ENCODE measurements at places on chromosomes 3 and 15.

GRCh38 chr3:160038862-160039562 is 50.4 kb downstream of the IL12A start:
- no peak for DNase-seq

DNA sequence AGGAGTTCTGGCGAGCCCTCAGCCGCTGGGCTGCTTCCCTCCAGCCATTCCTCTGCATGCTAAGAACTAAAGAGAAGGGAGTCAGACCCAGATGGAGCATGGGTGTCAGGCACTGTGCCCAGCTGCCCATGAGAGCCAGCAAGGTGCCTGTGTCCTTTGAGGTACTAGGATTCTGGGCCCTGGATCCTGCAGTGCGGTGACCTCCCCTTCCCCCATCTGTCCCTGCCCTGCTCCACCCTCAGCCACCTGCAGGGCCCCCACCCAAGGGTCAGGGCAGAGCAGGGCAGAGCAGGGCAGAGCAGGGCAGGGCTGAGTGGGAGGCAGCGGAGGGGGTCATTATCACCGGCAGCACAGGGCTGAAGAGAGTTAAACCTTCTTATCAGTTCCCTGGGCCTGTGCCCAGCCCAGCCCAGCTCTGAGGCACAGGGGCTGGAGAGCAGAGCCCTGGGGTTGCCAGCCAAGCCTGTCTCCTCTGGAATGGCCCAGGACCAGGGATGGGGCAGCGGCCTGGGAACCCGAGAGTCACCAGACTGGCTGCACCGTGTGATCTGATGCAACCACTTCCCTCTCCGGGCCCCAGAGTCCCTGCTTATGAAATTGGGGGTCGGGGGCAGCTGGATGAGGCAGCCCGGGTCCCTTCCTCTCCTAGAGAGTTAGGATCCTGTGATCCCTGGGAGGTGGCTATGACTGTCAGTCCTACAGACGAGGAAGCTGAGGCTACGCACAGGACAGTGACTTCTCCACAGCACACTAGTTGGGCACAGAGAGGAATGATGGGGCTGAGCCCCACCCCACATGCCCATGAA is 17.3 kb downstream of the ZDHHC19 start:
- DNase-seq, result no peak

GRCh38 chr15:63329567-63330350 is 51.9 kb downstream of the CA12 start:
- no peak for DNase-seq

DNA sequence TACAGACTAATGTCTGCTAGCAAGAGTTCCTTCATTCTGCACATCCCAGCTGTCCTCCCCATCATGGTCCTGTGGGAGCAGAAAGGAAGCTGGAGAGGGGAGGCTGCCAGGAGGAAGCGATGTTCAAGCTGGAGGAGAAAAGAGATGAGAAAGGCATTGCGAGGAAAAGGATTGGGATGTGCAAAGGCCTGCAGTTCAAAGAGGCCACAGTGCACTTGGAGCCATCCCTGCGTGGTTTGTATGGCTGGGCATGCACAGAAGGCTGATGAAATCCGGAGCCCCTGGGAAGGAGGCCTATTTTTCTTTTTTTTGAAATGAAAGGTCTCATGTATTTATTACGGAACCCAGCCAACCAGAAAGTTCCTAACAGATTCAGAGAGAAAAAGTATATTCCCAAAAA is 22.8 kb downstream of the AMOTL2 start:
- no peak for DNase-seq

Data from amygdala (tissue), 56 donors.